ENCODE measurements at places on chromosomes 13 and 19.

GRCh38 chr13:38045278-38046048 lies 175.9 kb upstream of the TRPC4 start:
- DNase-seq: no peak

DNA sequence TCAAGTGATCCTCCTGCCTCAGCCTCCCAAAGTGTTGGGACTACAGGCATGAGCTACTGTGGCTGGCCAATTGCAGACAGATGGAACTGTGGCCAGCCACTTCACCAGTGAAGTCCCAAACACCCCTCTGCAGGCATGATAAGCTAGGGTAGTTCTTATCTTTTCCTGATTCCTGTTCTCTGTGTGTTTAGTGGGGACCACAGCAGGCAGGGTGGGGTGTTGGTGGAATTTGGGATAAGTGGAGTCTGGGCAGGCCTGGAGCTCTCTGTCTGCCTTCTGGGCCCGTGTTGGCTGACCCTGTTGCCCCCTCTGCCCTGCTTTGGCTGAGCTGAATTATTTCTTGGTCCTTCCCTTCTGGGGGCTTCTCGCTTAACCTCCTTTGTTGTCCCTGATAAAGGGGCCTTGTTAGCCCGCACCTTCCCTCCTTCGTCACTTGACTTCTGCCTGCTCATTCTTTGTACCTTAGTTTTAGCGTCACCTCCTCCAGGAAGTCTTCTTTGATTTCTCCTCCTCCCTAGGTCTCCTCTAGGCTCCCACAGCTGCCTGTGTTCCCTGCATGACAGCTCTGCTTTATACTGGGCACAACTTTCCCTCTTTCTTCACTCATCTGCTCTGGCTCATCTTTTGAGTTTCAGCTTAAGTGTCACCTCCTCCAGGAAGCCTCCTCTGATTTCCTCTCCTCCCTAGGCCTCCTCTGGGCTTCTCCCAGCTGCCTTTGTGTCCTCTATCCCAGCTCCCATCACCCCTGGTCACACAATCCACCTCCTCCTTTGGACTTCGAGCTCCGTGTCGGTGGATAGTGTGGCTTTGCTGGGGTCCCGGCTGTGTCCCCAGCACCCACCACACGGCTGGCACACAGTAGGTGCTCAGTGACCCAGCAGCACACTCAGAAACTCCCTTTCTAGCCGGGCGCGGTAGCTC lies 1.7 kb upstream of the NCLN start:
- DNase-seq: no peak

- DNase-seq: peak; percentile 82
These were observed 14.6 kb downstream of the GNA11 start for GRCh38 chr19:3108775-3109174.

GRCh38 chr19:39737351-39737750 lies 478 bp downstream of the CLC start:
- peak; percentile 11 for DNase-seq

- DNase-seq: no peak
These were observed 11.5 kb downstream of the KCNN4 start for GRCh38 chr19:43769256-43769655.

GRCh38 chr19:48674921-48675824 lies 2.4 kb upstream of the NTN5 start:
- peak; percentile 83 for DNase-seq

DNA sequence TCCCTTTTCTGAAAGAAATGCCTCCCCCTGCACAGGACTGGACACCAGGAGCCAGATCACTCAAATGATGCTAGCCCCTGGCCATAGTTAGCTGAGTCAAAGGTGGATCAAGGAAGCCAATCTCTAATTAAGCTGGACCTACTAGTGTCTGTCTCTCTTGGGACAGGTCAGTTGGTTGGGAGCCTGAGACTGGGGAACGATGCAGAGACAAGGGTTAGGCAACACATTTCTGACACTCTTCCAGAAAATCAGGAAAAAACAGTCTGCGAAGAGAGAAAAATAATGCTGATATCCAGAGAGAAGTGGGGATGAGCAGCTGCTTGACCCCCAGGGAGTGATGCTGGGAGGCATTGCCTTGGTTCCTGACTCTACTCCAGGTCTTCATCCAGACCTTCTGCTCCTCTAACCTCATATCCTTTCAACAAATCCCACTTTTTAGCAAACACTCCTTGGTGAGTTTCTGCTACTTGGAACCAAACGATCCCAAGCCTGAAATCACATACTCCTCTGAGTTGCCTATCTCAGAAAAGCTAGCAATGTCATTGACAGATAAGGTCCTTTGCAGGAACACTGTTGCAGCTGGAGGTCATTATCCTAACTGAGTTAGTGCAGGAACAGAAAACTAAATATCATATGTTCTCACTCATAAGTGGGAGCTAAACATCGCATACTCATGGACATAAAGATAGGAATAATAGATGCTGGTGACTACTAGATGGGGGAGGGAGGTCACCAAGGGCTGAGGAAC lies 369.7 kb downstream of the COG6 start:
- no peak for DNase-seq

GRCh38 chr13:107585469-107586180 lies 629.7 kb downstream of the LIG4 start:
- no peak for DNase-seq

GRCh38 chr13:35787937-35788336 lies 311.4 kb upstream of the MAB21L1 start:
- no peak for DNase-seq

- DNase-seq: no peak
These were observed 3.2 kb downstream of the PDS5B start for GRCh38 chr13:32589471-32589870.

GRCh38 chr13:29956853-29957252 lies 106.4 kb upstream of the UBL3 start:
- DNase-seq: no peak

- DNase-seq: peak; percentile 55
These were observed 4.2 kb downstream of the LIPE start for GRCh38 chr19:42422901-42423461.

DNA sequence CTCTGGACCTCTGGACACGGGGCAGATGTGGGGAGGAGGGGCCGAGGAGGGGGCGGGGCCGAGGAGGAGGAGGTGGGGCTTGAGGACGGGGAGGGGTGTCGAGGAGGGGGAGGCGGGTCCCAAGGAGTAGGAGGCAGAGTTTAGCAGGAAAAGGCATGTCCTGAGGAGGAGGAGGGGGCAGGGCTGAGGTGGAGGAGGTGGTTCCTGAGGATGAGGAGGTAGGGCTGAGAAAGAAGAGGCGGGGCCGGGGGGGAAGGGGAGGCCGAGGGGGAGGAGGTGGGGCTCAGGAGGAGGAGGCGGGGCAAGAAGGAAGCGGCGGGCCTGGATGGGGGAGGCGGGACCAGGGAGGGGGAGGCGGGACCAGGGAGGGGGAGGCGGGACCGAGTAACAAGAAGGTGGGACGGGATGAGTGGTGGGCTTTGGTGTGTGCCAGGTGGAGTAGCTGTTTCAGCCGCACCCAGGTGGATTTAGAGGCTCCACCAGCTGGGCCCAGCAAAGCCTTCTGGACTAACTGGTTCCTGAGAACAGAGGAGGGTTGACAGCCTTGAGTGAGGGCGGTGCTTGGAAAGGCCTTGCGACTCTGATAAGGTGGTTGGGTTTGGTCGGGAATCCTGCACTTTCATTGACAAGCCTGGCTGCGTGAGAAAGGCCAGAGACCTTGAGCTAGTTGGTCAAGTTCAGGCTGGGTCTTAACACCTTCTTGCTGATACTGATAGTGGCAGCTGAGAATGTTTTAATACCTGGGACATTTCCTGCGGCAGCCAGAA lies 7.7 kb downstream of the TECR start:
- DNase-seq: peak; percentile 66

DNA sequence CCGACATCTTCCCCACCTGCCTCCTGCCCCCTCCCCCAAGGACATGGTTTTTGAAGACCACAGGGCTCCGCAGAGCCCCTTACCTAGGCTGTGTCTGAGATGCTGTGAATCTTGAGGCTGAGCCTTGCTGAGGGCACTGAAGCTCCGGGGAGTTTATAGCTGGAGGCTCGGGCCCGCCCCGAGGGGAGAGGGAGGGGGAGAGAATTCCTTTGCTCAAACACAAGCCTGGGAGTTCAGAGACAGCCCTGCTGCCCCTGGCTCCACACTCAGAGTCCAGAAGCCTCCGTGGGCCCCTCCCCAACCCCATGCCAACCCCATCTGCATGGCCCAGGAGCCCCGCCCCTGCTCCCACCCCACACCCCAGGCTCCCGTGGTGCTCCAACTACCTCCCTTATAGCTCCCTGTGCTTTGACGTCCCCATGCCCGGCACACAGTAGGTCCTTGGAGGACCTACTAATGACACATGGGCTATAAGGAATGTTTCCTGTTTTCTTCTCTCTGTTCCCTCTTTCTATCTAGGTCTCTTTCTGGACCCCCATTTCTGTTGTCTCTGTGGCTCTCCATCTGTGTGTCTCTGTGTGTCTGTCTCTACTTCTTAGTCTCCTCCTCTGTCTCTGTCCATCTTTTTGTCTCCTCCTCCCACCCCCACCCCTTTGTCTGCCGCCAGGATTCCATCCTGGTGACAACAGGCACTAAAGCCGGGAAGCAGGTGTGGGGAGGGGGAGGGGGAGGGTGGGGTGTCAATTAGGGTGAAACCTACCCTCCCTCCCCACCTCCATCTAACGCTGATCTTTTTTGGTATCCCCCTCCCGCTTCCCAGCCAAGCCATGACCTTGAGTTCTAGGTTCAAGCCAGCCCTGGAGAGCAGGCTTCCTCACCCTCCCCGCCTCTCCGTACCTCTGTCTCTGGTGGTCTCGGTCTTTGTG lies at the start of gene TNNT1:
TSS of gene TNNT1 (minus strand) at position 129 of the 926 bp plus-strand sequence. CDS start 2,049 bp downstream, outside the sequence.
- no peak for DNase-seq

DNA sequence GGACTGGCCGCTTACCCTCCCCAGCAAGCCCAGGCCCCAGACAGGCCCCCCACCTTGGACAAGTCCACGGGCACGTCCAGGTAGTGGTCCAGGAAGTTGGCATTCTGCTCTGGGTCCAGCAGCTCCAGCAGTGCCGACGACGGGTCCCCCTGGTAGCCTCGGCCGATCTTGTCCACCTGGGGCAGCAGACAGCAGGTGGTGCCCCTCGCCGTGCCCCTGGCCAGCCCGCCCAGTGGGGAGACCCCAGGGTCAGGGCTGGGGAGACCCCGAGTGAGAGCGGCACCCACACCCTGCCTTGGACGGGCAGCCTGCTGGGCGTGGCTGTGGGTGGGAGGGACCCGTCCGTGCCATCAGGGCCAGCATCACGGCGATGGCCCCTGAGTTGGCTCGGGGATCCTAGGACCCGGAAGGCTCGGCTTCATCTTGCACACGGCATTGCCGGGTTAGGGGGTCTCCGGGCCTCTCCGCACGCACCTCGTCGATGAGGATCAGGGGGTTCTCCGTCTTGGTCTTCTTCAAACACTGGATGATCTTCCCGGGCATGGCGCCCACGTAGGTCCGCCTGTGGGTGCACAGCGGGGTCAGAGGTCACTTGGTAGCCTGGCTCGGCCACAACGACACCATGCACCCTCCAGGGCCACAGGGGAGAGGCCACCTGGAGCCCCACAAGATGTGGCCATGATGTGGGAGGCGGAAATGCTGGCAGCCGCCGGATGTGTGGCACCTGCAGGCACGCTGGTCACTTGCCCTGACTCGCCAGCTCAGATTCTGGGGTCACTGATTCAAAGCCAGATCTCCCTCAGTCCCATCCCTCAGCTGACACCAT lies 6.3 kb downstream of the RPL36 start:
- DNase-seq: peak; percentile 27

- DNase-seq: peak; percentile 87
These were observed 60.5 kb downstream of the CELF5 start for GRCh38 chr19:3284759-3285646.

DNA sequence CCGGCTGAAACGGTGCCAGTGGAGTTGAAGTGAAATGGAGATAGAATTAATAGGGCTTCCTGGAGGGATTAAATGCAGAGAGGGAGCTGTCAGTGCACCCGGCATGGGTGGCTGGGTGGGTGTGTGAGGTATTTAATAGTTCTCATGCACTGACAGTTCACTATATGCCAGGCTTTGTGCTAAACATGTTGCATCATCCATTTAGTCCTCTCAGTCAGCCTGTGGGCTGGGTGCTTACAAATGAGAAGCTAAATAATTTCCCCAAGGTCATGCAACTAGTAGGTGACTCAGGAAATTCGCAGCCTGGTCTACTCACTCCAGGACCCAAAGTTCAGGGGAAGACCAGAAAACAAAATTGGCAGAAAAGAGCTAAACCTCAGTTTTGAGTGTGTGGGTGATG lies 63.5 kb upstream of the SPATA13 start:
- DNase-seq: peak; percentile 73

DNA sequence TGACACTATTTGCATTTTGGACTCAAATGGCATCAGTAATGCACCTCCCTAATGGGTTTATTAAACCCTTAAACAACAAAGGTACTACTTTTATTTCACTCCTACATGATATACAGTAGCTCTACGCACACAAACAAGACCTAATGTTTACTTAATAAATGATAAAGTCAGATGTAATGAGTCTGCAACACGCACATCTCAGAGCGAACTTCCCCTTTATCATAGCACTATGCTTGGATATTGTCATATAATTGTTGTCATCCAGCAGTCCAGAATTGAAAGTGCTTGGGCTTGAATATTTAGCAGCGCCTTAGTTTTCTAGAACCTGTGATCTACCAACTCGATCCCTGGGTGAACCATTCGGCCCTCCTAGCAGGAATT lies 772 bp downstream of the PARP4 start:
- DNase-seq: no peak

DNA sequence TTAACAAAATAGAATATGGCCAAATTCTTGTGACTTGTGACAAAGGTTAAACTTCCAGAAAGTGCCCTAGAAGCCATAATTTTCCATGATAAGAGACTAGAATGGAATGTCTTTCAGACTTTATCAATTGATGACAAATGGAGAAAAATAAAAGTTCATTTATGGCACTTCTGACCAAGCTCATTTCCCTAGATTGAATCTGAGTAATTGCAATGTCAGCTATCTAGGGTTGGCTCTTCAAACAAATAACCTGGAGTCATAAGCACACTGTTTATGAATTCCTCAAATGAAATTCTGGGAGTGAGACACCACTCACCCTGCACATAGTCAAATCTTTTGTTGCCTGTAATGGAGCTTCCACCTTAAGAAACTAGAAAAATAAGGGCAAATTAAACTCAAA lies 11.4 kb downstream of the ARHGEF7 start:
- no peak for DNase-seq

DNA sequence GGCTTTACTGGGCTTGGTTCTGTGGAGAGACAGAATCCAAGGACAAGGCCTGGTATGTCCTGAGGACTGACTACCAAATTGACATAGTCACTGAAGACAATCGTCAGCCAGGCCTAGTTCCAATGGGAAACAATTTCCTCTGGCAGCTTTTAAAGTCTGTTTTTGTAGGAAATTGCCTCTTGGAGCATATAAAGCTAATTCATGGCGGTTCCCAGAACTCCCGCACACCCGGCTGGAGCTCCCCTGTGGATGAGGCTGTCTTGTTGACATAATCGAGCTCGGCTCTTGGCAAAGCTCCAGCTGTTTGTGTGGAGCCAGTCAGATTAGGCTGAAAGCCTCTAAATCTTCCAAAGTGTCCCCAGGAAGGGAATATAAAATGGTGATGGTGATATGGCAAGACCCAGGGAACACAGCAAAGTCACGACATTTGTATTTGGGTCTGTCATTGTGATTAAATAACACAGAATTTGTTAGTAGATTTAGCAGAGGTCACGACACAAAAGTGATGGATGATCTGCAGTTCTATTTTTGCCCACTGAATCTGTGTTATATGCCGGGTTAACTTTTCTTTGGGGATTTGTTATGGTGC lies 395.0 kb downstream of the PCDH9 start:
- DNase-seq: no peak

All from stimulated activated CD4-positive, alpha-beta T cell treated with anti-CD3 and anti-CD28 coated beads, Interleukin-15, amount 100 ng/mL, for 24 hours (primary cell).